ENCODE measurements at places on chromosomes 12 and 14. TPM values are rescaled to one million over a fixed set of nuclear protein-coding genes. Genes with fewer than 3 reads are reported as not detected.
A peak's percentile ranks its signal among the peaks of the same experiment; 100 is the strongest.

- no peak for DNase-seq
- H3K36me3 ChIP-seq: no peaks in the 10 kb centered on the region
- no peak overlapping the region for H3K27ac ChIP-seq
- no peaks in the 10 kb centered on the region for H3K27me3 ChIP-seq
- H3K4me1 ChIP-seq: no peaks in the 10 kb centered on the region
Measured at GRCh38 chr12:76687981-76688380, 75.9 kb upstream of the ZDHHC17 start.

DNA sequence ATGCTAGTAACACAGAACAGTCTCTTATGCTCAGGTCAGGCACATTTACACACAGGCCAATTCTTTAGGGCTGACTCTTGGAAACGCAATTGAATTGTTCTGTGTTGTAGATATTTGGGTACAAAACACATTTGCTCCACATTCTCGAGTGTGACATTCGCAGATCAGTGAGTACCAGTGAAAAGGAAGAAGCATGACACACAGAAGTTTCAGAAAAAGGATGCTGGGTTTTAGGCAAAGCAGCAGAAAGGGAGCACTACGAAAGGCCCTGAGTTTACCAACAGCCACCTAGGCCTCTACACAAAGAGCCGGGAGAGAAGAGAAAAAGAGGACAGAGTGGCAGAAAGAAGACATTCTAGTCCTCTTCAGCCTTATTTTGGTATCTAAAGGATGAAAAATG is 254.4 kb upstream of the BTG1 start:
- no peak for DNase-seq
- H3K4me3 ChIP-seq: no peak overlapping the region
- H3K27me3 ChIP-seq: no peaks in the 10 kb centered on the region
- H3K27ac ChIP-seq: no peak overlapping the region
- H3K4me1 ChIP-seq: peaks cover 9% of the 10 kb centered on the region
- H3K36me3 ChIP-seq: no peaks in the 10 kb centered on the region

- H3K36me3 ChIP-seq: no peaks in the 10 kb centered on the region
- no peak for DNase-seq
- H3K27me3 ChIP-seq: no peaks in the 10 kb centered on the region
Measured at GRCh38 chr12:45331552-45331951, 115.7 kb downstream of the ANO6 start.

DNA sequence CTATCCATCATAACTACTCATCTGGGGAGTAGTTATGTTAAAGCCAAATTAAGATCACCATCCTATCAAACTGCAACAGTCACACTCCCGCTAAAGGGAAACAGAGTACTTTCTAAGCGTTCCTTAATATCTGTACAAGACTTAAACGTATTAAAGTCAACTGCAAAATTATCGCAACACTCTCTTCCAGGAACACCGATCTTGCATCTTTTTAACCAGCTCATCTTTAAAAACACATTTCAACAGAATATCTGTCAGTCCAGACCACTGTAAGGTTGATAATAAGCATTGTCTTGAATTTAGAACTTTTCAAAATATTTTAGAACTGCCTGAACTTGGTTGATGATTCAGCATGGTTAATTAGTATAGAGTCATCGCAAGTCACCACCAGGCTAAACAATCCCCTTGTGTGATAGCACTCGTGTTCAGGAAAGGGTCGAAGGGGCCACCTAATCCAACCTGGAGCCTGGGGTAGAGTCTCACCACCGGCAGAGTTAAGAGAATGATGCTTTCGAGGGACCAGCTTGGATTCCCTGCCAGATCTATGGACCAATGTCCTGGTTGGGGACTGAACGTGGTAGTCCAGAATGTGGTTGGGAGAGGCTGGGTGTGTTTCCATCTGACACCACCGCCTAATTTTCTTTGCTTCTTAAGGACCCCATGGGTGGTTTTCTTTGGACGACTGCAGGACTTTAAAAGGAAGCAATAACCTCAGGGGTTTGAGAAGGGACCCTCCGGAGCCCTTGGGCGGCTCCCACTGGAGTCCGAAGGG is 890 bp downstream of the SPTLC2 start:
- H3K4me1 ChIP-seq: peaks cover 39% of the 10 kb centered on the region
- peak overlapping the region; percentile 77 for H3K4me3 ChIP-seq
- H3K36me3 ChIP-seq: peaks cover 4% of the 10 kb centered on the region
- peak; percentile 78 for DNase-seq

DNA sequence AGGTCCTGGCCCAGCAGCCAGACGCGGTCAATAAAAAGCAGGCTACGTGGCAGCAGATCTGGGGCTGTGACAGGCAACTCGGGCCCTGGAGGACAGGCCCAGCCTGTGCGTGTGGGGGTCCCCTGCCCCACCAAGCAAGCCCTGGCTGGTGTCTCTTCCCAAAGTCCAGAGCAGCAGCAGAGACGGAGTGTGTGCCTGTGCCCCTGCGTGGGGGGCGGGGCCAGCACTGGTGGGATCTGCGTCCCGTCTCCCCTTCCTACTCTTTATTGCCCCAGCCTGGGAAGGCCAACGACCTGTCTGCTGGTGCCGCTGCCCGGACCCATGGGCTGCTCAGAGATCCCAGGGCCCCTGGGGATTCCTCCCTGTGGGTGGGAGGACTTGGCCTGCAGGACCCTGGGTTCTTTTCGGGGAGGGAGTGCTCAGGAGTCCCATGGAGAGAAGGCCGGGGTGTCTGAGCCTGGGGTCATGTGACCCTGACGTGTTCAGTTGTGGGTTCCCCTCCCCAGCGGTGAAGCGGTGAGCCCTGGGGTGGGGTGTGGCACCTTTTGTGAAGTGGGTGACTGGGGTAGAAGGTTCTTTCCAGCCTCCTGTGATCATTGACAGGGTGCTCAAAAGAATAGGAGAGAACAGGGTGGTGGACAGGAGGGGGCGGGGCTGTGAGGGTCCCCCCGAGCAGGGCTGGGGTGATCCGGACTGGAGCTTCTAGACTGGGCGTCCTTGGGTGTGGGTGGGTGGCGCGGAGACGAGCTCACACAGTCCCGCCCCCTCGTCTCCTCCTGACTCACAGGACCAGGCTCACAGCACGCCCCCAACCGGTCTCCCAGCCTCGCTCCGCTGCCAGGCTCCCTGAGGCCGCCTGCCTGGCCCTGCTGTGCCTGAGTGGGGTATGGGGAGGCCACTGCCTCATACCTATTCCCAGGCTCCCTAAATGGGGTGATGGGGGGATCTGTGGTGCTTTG is 22.4 kb downstream of the ASPG start:
- no peak for DNase-seq
- H3K36me3 ChIP-seq: no peaks in the 10 kb centered on the region
- no peaks in the 10 kb centered on the region for H3K27me3 ChIP-seq
- H3K4me3 ChIP-seq: no peak overlapping the region

GRCh38 chr12:12563290-12563928 is 746 bp upstream of the DUSP16 start:
- H3K4me3 ChIP-seq: peak overlapping the region; percentile 68
- H3K27me3 ChIP-seq: no peaks in the 10 kb centered on the region
- peaks cover 15% of the 10 kb centered on the region for H3K4me1 ChIP-seq
- H3K27ac ChIP-seq: no peak overlapping the region
- no peak for DNase-seq

GRCh38 chr12:102182635-102183034 is 15.0 kb downstream of the PMCH start:
- peaks cover 13% of the 10 kb centered on the region for H3K4me1 ChIP-seq
- H3K4me3 ChIP-seq: no peak overlapping the region
- peak overlapping the region; percentile 55 for H3K27ac ChIP-seq
- DNase-seq: peak; percentile 55

DNA sequence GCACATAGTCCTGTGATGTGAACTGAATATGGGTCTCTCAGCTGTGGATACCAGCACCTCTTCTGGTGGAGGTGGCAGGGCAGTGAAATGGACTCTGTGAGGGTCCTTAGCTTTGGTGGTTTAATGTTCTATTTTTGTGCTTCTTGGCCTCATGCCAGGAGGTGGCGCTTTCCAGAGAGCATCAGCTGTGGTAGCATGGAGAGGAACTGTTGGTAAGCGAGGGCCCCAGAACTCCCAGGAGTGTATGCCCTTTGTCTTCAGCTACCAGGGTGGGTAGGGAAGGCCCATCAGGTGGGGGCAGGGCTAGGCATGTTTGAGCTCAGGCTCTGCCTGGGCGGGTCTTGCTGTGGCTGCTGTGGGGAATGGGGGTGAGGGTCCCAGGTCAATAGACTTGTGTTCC is 241.7 kb downstream of the AEBP2 start:
- no peaks in the 10 kb centered on the region for H3K36me3 ChIP-seq
- no peak for DNase-seq
- no peak overlapping the region for H3K27ac ChIP-seq
- no peaks in the 10 kb centered on the region for H3K27me3 ChIP-seq
- H3K4me1 ChIP-seq: no peaks in the 10 kb centered on the region

DNA sequence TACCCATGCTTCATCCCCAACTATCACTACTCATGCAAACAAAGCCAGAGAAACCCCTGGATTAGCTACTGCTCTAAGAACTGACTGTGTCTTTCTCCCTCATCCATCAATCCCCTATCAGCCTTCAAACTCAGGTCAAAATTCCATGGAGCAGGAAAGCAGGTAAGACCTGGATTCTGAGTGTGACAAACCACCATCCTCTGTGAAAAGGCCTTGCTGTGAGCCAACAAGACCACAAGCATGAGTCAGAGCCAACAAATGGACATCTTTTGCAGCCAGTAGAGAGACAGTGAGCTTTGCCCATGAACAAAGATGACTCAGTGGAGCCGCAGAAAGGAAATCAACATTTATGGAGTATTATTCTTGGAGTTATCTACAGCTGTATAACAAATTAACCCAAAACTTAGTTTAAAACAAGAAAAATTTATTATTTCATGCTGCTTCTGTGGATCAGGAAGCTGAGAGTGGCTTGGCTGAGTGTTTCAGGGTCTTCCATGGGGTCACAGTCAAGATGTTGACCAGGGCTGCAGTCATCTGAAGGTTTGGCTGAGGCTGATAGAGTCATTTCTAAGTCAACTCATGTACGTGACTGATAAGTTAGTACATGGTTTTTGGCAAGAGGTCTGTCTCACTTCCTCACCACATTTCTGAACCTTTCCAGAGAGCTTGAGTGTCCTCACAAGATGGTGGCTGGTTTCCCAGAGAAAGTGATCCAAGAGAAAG is 61.1 kb downstream of the PITPNM2 start:
- H3K4me1 ChIP-seq: peaks cover 16% of the 10 kb centered on the region
- no peak for DNase-seq
- no peak overlapping the region for H3K27ac ChIP-seq
- H3K27me3 ChIP-seq: no peaks in the 10 kb centered on the region

Gene CYP46A1
- total RNA-seq: 0.52 TPM

Gene IGF1
- total RNA-seq: not detected

Gene LYZ
- not detected for total RNA-seq

Gene NCAPD2
- total RNA-seq: 103 TPM

Gene RERGL
- not detected for total RNA-seq
